ENCODE measurements at places on chromosomes 5 and 9.

- DNase-seq = no peak
These were observed 34.8 kb upstream of the IL31RA start for GRCh38 chr5:55816342-55816741.

- no peak for DNase-seq
These were observed 362.3 kb upstream of the POU5F2 start for GRCh38 chr5:94103514-94104245.

DNA sequence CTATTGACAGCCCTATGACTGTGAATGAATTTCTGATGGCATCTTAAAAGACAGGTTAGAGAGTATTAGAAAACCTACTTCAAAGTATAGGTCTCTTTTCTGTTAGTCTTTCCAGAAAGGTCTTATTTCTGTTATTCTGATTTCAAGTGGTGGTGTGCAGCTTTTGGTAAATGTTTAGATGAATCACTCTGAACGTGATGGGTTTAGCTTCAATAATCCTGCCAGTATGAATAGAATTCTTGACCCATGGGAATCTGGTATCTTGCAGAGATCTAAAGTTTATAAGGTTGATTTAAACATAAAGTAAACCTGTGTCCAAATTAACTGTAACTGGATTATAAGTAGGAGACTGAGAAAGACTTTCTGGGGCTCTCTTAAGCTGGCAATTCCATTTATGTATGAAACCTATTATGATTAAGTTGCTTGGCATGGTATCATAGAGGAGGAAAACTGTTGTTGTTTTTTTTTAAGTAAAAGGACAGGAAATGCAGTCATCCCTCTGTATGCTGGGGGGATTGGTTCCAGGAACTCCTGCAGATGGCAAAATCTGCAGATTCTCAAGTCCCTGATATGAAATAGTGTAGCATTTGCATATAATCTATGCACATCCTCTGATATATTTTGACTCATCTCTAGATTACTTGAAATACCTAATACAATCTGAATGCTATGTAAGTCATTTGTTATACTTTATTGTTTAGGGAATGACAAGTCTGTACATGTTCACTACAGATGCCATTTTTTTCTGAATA, 77.0 kb upstream of the ADAMTS19 start:
- DNase-seq = no peak

DNA sequence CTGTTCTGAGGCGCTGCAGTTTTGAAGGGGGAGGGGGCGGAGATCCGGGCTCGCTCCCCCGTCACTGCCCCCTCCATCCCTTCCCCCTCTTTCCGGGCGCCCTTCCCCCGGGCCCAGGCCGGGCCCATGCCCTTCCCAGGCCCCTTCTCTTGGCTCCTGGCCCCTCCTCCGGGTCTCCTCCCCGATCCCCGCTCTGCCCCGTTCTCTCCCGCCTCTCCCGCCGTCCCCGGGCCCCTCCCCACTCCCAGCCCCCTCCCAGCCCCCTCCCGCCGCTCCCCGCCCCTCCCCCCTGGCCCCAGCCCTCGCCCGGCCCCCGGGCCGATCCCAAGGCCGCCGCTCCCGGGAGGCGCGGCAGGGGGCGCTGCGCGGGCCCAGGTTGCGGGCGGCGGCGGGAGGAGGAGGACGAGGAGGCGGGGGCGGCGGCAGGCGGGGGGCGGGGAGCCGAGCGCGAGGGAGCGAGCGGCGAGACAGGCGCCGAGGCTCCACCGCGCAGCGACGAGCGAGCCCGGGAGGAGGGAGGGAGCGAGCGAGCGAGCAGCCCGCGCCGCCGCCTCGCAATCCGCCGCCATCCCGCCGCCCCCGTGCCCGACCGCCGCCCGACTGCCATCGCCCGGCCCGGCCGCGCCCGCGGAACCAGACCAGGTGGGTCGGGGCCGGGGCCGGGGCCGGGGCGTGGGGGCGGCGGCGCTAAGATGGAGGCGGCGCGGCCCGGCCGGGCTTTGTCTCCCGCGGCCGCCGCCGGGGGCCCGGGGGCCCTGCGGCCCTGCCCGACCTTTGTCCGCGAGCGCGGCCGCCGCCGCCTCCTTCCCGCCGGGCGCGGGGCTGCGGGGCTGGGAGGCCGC, at the start of gene PRRC2B:
TSS of gene PRRC2B (plus strand) at position 465 of the 842 bp plus-strand sequence. CDS start 36,059 bp downstream, outside the sequence.
- DNase-seq = no peak

- no peak for DNase-seq
These were observed 5.7 kb downstream of the TMC1 start for GRCh38 chr9:72526901-72527800.

DNA sequence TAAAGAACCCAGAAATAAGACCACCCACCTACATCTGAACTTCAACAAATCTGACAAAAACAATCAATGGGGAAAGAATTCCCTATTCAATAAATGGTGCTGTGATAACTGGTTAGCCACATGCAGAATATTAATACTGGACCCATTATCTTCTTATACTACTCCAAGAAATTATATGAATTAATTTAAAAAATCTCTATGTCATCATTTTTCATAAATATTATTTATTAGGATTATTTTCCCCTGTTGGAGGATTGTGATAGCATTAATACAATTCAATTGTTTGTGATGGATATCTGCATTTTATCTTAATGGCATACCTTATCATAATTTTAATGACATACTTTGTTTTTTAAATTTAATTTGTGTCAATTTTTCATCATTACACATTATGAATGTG, 682.2 kb upstream of the CTNND2 start:
- DNase-seq = no peak

DNA sequence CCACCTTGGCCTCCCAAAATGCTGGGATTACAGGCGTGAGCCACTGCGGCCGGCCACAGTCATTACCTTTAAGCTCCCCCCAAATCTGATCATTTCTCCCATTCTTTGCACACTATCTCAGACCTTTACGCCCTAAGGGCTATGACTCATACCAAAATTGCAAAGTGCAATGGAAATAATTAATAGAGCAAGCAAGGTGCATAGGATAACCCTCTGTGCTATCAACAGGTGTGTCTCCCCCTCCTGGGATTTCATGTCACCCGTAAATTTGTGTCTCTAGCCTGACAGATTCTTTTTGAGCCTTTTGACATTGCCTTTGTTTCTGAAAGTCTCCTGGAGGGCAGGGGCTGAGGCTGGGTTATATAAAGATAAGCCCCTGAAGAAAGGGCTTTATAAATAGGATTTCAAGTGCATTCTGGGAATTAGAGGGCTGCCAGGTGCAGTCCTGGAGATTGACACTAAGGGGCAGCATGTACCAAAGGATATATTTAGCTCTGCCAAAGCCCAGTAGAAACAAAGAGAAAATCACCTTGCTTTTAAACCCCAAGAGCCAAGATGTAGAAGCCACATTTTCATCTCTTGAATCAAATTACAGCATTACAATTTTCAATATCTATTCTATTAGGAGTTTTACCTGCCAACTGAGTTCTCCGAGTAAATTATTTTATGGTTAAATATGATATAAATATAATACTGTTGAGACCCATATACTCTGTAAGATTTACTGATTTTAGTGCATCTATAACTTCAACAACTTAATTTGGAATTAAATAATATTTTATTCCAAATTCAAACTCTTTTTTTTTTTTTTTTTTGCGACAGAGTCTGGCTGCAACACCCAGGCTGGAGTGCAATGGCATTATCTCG, 18.2 kb downstream of the S100Z start:
- DNase-seq = no peak

- no peak for DNase-seq
These were observed 2.1 kb downstream of the FGD3 start for GRCh38 chr9:92949266-92949982.

GRCh38 chr5:112203229-112203628, 215.8 kb downstream of the EPB41L4A start:
- DNase-seq = no peak

DNA sequence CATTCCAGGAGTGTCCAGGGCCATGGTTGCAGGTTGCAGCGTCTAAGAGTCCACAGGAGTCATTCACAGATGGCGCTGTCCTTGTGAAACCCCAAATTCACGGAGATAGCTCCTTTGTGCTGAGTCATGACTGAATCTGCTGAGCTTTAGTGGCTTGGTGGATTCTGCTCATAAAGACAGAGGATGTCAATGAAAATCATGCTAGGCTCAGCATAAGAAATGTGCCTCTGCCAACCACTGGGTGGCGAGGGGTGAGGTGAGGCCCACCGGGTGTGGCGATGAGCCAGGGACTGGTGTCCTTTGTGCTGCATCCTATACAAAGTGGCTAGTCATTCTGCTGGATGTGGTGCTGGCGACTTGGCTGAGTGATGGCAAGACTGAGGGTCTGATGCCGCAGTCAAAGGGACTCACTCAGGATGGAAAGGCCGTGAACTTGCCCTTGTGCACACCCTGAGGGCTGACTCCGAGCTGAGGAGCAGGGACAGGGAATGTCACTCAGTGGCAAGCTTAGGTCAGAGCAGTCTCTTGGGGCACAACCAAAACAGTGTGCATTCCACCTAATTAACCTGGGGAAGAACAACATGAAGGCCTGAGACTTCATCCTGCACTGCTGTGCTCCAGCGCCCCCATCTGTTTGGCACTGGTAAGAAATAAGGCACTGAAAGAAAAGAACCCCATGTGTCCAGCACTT, 71.5 kb downstream of the DAP start:
- DNase-seq = no peak

- DNase-seq = no peak
These were observed 915 bp downstream of the ZFAND5 start for GRCh38 chr9:72363908-72364678.

DNA sequence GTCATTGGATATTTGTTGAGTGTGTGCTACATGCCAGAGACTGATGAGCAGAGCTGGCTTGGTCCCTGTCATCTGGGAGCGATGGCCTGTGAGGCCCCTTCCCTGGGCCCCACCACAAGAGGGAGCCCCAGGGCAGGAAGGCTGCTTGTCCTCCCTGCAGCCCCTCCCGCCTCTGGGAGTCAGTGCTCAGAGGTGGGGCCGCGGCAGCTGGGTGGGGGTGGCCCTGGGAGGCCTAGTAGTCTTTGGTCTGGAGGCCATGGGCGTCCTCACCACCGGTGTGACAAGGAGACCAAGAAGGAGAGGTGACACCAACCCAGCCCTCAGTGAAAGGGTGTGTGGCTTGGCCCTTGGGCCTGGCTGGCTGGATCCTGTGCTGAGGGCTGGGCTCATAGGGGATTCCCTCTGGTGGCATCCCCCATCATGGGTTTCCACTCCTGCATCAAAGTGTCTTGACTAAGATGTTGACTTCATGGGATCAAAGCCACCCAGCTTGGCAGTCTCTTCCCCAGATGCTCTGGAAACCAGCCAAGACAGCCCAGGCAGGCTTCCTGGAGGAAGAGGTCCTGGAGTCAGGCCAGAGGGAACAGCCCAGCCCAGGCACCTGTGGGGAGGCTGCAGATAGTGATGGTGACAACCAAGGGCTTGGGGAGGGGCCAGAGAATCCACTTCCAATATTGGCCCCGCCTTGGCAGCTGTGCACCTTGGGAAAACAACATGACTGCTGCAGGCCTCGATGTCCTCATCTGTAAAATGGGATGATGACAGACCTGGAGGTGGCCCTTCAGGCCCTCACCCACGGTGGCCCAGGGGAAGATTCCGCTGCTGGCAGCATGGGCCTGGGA, 166.7 kb downstream of the GAPVD1 start:
- DNase-seq = no peak

DNA sequence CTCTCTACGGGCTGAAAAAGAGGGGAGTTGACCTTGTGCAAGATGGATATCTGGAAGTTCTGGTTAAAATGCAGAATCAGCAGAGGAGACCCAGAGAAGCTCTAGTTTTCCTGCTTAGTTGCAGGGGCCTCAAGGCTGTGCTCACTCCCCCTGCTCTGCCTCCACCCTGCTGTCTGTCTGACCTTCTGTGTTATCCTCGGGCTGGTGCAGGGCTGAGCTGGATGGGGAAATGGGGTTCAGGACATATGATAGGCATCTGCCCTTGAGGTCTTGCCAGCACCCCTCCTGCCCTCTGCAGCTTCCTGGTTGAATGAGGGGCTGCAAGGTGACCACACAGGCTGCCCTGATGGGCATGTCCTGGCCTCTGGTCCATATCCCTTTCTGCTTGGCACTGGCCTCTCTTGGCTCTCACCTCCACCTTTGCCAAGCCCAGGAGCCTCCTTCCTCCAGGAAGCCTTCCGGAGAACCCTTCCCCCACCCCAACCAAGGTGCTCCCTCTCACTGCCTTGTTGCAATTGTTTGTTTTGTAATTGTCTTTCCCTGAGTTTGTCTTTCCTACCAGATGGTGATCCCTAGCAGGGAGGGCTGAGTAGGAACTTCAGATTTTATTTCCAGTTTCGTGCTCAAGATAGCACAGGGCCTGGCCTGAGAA, 1.3 kb downstream of the TMEM268 start:
- DNase-seq = no peak

- DNase-seq = no peak
These were observed 171.3 kb downstream of the NR3C1 start for GRCh38 chr5:143231973-143232812.

DNA sequence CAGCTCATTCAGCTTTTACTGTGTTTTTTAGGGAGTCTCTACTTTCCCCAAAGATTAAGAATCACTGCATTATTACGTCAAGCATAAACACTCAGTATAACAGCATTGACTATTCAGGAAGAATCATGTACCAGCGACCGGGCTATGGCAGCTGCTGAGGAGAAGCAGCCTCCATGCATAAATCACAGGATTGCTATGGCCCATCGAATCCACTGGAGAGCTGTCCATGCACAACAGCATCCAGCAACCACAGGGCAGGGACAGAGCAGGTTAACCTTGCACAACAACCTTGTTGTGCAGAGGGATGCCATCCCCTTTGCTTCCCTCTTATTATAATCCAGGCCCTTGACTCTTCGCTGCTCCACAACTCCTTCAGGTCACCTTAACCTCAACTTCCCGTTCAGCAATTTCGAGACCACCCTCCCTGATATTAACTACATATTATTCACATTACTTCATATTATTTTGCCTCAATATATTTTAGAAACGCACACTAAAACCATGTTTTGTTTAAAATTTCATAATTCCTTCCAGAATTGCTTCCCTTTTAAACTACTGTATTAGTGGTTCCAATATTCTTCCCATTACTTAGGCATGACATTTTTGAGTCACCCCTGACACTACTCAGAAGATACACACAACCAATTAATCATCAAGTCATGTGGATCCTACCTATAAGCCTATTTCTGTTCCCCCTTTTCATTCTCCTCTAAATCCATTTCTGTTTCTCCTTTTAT, 991 bp downstream of the IARS1 start:
- no peak for DNase-seq

- no peak for DNase-seq
These were observed 190.5 kb upstream of the OR13F1 start for GRCh38 chr9:104313396-104314110.

DNA sequence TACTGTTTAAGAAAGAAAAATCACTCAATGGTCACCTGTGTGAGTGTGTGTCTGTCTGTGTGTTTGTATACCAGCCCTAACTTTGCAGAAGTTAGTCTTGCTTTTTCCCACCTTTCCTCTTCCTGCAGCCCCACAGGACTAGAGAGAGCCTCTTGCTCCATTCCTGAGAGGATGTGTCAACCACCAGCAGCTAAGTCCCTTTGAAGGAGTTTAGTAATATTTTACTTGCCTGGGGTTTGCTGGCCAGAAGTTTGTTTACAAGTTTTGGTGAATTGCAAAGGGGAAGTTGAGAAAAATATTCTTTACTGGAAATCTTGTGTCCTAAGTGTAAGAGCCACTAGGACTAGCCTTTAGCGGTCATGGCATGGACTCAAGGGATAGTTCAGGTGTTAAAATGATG, 316.2 kb downstream of the BRINP1 start:
- no peak for DNase-seq
